RPMI7951 (cell line): ENCODE measurements at places on chromosomes 4 and X. TPM values are rescaled to one million over a fixed set of nuclear protein-coding genes. Genes with fewer than 3 reads are reported as not detected.

Gene RTL9
- total RNA-seq = 0.24 and 0.39 TPM in 2 replicates

- peak; percentile 1 for DNase-seq
Measured at GRCh38 chr4:140996766-140997165, 136.5 kb downstream of the RNF150 start.

Gene GLRA3
- total RNA-seq = not detected in 2 replicates

GRCh38 chr4:153432965-153433753 lies 33.0 kb upstream of the TMEM131L start:
- peak; percentile 92 for DNase-seq

GRCh38 chr4:26815706-26816105 lies 44.9 kb upstream of the STIM2 start:
- DNase-seq = peak; percentile 42

DNA sequence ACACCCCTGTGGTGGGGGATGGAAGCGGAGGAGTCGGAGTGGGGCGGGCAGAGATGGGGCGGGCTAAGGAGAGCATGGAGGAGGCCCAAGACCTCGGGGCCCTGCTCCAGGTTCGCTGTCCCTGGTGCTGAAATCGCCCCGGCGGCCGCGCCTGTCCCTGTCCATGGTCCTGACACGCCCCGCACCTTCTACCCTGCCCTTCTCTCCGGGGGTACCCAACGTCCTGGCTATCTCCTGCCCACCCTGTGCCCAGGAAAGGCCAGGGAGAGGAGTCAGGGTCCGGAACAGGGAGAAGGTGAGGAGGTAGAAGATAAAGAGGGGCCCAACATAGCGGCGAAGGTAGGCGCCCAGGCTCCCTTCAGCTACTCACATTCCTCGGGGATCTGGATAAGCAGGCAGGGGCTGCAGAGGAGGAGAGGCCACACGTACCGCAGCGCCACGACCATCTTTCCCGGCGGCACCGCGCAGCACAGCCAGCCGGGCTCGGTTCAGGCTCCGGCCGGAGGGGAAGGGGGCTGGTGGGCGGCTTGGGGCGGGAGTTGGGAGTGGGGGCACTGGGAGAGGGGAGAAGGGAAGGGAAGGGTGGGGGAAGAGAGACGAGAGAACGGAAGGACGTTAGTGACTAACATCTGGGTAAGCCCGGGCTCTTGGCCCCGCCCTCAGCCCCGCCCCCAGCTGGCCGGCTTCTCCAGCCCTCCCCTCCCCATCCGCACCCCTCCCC lies 10.4 kb downstream of the L1CAM start:
- DNase-seq = no peak

GRCh38 chrX:21926527-21927278 lies 13.8 kb upstream of the SMS start:
- DNase-seq = peak; percentile 96

- no peak for DNase-seq
Measured at GRCh38 chr4:53450773-53451172, 73.3 kb downstream of the FIP1L1 start.

GRCh38 chrX:122817321-122817955 lies 366.6 kb upstream of the GRIA3 start:
- peak; percentile 3 for DNase-seq

- no peak for DNase-seq
Measured at GRCh38 chr4:144338148-144338547, 197.6 kb upstream of the GYPA start.

- peak; percentile 37 for DNase-seq
Measured at GRCh38 chr4:85514117-85514516, 39.2 kb downstream of the ARHGAP24 start.

GRCh38 chr4:159177265-159178150 lies 74.6 kb downstream of the RAPGEF2 start:
- no peak for DNase-seq

Gene MAGEB10
- total RNA-seq = not detected in 2 replicates

Gene FRMPD3
- total RNA-seq = not detected in 2 replicates

- DNase-seq = peak; percentile 38
Measured at GRCh38 chrX:71998836-71999509, 88.3 kb downstream of the NHSL2 start.

Gene NR0B1
- total RNA-seq = 0.48 and 0.49 TPM in 2 replicates

DNA sequence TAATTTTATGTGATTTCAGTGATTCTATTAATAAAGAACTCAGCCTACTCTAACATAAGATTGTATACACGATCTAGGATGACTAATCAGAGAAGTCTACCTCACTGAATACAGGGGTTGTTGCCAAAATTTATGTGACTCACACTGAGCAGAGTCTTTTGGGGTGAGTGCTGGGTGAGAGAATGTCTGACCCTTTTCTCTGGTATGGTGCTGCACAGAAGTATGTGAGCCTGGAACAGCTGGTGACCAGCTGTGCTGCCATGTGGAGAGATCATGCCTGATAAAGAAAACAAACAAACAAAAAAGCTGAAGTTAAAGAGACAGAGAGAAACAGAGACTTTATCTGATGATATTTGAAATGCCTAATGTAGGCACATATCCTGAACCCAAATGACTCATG lies 618.1 kb upstream of the GRIA3 start:
- DNase-seq = peak; percentile 96

GRCh38 chr4:145260091-145260490 lies 79.7 kb upstream of the OTUD4 start:
- DNase-seq = no peak

- DNase-seq = no peak
Measured at GRCh38 chr4:24212642-24213041, 322.8 kb upstream of the PPARGC1A start.

Gene DMD
- total RNA-seq = 2.0 and 2.1 TPM in 2 replicates

DNA sequence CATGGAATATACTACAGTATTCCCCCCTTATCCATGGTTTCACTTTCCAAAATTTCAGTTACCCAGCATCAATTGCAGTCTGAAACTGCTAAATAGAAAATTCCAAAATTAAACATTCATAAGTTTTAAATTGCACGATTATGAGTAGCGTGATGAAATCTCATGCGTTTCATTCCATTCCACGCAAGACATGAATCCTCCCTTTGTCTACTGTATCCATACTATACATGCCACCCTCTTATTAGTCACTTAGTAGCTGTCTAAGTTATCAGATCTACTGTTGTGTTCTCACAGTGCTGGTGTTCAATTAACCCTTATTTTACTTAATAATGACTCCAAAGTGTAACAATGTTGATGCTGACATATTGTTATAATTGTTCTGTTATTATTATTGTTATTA lies 261.2 kb upstream of the NDST4 start:
- no peak for DNase-seq

Gene SSX1
- 0.49 and 2.0 TPM in 2 replicates for total RNA-seq

DNA sequence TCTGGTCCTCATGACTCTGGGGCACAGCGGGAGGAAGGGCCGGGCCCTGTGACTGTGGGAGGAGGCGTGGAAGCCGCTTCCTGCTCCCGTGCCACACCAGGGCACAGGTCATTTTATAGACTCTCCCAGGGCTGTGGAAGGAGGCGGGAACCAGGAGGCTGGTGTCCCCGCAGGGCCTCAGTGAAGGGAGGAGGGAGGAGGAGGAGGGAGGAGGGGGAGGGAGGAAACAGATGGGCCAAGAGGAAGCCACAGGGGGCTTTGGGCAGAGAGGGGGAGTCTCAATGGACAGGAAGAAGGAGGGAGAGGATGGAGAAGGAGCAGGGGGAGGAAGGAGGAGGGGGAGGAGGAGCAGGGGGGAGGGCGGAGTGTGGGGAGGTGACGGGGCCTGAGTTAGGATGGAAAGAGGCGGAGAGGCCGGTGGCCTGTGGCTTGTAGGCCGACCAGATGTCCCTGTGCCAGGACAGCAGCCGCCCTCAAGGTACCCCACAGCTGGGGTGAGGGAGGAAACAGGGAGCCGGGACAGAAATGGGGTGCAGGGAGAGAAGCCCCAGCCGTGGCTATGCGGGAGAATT lies 6.2 kb upstream of the PLCXD1 start:
- no peak for DNase-seq

DNA sequence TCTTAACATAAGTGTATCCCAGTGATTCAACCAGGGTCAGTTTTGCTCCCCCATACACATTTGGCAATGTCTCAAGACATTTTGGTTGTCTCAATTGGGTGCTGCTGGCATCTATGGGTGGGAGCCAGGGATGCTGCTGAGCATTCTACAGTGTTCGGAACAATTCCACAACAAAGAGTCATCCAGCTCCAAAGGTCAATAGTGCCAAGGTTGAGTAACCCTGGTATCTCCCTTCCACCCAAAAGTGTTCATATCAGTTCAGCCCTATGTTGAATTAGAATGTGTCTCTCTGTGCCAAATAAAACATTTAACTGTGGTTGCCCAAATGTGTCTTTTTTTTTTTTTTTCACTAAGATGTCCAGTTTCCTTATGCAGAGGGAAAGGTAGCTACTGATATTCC lies 129.4 kb upstream of the RAI2 start:
- DNase-seq = no peak

DNA sequence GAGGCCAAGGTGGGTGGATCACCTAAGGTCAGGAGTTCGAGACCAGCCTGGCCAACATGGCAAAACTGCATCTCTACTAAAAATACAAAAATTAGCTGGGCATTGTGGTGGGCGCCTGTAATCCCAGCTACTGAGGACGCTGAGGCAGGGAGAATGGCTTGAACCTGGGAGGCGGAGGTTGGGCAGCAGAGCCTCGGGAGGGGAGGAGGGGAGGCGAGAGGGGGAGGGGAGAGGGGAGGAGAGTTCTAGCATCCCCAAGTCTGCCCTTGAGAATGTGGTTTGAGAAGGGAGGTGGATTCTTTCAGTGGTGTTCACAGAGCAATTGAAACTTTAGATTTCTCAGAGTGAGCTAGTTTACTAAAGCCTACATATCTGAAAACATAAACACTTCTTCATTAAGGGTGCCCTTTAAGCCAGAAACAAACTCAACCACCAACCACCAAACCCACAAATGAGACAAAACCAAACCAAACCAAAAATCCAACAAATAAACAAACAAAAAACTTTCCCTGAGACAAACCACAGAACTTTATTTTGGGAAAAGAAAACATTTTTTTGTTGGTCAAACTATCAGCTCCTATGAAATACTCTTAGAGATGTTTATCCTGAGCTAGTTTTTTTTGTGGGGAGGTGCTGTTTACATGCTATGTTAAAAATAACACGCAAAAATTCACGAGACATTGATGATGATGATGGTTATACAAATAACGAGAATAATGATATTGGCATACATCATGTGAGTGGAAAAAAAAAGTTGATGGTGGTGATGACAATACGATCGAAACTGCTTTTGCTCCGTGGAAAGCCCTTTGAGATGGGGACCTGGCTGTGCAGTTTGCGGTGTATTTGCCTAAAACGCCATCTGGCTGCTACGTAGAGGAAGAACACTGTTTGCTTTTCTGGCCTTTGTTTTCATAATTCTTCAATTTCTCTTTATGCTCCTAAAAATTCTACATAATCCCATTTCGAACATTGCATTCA lies 98.2 kb upstream of the PRKX start:
- peak; percentile 46 for DNase-seq

Gene PRRG1
- 11.9 and 12.6 TPM in 2 replicates for total RNA-seq

Gene TBC1D8B
- total RNA-seq = 3.4 and 4.0 TPM in 2 replicates

- peak; percentile 6 for DNase-seq
Measured at GRCh38 chrX:108224727-108225621, 133.4 kb downstream of the ATG4A start.

DNA sequence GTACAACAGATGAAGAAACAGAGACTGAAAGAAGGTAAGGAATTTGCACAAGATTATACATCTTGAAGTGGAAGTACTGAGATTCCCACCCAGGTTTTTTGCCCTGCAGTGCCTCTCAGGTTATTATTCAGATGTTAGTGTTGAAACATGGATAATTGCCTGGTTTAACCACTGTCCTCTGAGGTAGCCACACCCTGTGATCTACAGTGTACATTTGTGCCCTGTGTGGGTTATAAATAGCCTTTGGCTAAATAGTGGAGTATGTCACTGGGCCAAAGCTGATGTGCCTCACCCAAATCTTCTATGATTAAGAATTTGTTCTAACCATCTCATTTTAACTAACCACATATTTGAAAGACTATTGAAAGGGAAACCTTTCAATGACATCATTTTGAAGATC lies 5.4 kb upstream of the ASB5 start:
- peak; percentile 76 for DNase-seq

Gene RIBC1
- total RNA-seq = 1.1 and 1.6 TPM in 2 replicates

DNA sequence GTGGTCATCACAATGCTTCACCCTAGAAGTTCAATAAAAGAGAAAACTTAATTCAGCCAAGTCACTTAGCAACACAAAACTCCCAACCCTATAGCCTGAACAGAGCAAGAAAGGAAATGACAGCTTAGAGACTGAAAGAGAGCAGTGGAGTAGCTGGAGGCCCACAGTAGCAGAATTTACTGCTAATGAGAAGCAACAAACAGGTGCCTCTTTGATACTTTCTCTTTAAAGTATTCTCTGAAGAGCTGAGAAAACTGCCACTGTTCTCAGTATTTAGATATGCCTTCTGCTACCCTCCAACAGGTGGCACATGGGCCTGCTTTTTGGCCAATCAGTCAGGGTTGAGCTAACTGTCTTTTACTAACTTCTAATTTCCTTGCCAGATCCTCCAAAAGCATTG lies 240.0 kb downstream of the GPC3 start:
- no peak for DNase-seq

DNA sequence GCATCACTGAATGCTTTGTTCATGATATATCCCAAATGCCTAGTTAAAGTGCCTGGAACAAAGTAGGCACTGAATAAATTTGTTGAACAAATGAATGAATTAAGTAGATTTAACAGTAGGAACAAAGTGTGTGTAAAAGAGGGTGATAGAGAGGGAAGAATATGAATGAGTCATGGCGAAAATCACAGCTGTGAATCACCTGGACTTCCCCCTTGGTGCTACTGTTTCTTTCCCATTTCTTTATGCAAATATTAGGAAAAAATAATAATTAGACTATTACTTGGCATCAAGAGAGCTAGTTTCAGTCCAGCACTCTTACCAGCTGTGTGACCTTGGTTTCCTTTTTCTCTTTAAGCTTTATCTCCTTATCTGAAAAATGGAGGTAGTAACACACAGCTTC lies 9.2 kb downstream of the SPIN3 start:
- no peak for DNase-seq

- no peak for DNase-seq
Measured at GRCh38 chrX:6758234-6758633, 223.3 kb upstream of the VCX3A start.

DNA sequence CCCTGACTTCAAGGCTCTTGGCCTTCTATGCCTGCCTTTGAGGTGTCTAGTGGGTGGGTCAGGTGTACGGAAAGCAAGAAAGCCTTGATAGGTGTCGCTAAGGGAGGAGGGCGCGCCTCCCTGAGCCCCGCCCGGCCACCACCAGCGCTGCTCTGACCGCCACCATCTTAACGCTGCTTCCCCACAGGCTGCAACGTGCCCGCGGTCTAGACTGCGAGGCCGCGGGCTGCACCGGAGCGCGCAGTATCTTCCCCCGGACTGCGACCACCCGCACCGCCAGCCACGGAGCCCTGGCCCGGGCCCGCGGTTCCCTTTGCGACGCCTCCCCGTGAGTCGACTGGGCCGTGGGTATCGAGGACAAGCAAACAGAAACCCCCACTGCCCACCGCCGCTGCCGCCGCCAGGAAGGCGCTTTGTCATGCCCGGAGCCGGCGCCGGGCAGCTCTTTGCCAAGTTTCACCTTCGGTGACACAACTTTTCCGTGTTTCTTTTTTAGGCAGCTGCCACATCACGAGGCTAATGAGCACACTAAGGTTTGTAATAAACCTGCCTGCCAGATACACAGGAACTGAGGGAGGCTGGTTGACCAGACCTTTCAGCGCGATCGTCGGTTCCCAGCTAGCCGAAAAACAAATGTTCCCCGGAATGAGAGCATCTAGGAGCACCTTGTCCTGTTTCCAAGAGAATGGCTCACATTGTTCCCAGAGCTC lies 335.8 kb upstream of the F9 start:
- no peak for DNase-seq
